Neural crest cell (in vitro differentiated cells): ENCODE measurements at places on chromosomes 16 and 17. TPM values are rescaled to one million over a fixed set of nuclear protein-coding genes. Genes with fewer than 3 reads are reported as not detected.

GRCh38 chr16:1057252-1057932 lies 15.2 kb upstream of the SSTR5 start:
- no peaks in the 10 kb centered on the region for H3K4me1 ChIP-seq
- no peaks in the 10 kb centered on the region for H3K27me3 ChIP-seq
- H3K27ac ChIP-seq: no peak overlapping the region
- H3K36me3 ChIP-seq: peaks cover 4% of the 10 kb centered on the region

DNA sequence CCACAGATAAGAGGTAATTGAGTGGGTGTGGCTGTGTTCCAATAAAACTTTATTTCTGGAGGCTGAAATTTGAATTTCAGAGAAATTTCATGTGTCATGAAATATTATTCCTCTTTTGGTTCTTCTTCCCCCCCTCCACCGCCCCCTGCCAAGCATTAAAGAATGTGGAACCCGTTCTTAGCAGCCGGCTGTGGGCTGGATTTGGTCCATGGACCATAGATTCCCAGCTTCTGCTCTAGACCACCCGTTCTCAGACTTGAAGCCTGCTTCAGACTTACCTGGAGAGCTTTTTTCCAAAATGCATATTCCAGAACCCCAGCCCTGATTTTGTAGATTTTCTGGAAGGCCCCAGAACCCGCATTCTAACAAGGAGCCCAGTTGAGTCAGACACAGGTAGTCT lies 15.1 kb upstream of the LASP1NB start:
- H3K27ac ChIP-seq: no peak overlapping the region
- H3K4me1 ChIP-seq: no peaks in the 10 kb centered on the region
- no peaks in the 10 kb centered on the region for H3K36me3 ChIP-seq
- no peaks in the 10 kb centered on the region for H3K27me3 ChIP-seq

DNA sequence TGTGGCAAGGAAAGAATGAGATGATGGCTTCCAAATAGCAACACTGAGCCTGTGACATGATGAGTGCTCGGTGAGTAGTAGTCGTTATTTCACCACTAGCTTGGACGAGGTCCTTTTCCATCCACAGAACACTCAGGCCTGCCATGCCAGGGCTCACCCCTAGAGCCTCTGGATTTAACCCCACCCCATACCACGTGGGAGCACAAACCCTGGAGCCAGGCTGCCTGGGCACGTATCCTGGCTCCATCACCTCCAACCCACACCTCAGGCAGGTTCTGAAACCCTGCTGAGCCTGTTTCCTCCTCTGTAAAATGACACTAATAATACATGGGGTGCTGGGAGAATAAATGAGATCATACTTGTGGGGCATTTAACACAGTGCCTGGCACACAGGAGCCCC lies 192.4 kb downstream of the KATNIP start:
- no peak overlapping the region for H3K27ac ChIP-seq
- H3K4me3 ChIP-seq: no peak overlapping the region
- peaks cover 19% of the 10 kb centered on the region for H3K36me3 ChIP-seq

GRCh38 chr17:65797809-65798208 lies 236.4 kb upstream of the AXIN2 start:
- no peak overlapping the region for H3K27ac ChIP-seq
- no peak overlapping the region for H3K4me3 ChIP-seq
- no peaks in the 10 kb centered on the region for H3K4me1 ChIP-seq
- peaks cover 23% of the 10 kb centered on the region for H3K36me3 ChIP-seq
- DNase-seq: no peak

DNA sequence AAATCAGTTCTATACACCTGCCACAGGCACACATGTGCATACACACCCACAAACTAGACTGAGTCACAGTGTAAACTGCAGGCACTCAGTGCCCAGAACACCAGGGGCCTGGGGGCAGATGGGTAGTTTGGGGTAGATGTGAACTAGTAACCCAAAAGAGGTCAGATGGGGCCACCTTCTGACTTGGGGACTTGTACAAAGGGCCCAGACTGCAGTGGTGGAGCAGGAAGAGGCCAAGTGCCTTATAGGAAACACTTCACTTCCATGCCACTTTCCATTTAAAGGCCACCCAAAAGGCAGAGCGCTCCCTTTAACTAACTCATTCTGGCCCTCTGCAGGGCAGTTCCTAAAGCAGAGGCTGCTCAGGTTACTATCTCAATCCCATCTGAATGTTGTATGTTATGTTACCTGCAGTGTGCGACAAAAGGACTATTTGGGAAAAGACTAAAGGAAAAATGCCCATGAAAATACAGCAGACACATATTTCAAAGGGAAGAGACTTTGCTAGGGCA lies 27.8 kb upstream of the ERN1 start:
- H3K4me3 ChIP-seq: no peak overlapping the region
- no peak for DNase-seq
- no peaks in the 10 kb centered on the region for H3K27me3 ChIP-seq
- H3K27ac ChIP-seq: no peak overlapping the region
- H3K4me1 ChIP-seq: peaks cover 29% of the 10 kb centered on the region
- H3K36me3 ChIP-seq: peaks cover 6% of the 10 kb centered on the region

TMIGD1 gene
- not detected in 2 replicates for total RNA-seq
